ENCODE measurements at places on chromosomes 16 and 17. TPM values are rescaled to one million over a fixed set of nuclear protein-coding genes. Genes with fewer than 3 reads are reported as not detected.

RCVRN gene
- total RNA-seq = not detected

NPIPA5 gene
- 2.1 TPM for total RNA-seq

CTRL gene
- total RNA-seq = 1.0 TPM

CCDC200 gene
- total RNA-seq = not detected

IL34 gene
- 0.84 TPM for total RNA-seq

CCL3 gene
- not detected for total RNA-seq

MFAP4 gene
- total RNA-seq = 39.8 TPM

TMC6 gene
- total RNA-seq = 1.5 TPM

PROCA1 gene
- 2.9 TPM for total RNA-seq

KRTAP2-1 gene
- total RNA-seq = not detected

COX6A2 gene
- not detected for total RNA-seq

OTOA gene
- total RNA-seq = 0.17 TPM

TBL3 gene
- total RNA-seq = 94.1 TPM

KRTAP2-3 gene
- not detected for total RNA-seq

TBC1D3C gene
- not detected for total RNA-seq

FGF11 gene
- total RNA-seq = 0.30 TPM

SF3B3 gene
- 144 TPM for total RNA-seq

COPRS gene
- 74.6 TPM for total RNA-seq

SNX20 gene
- not detected for total RNA-seq

KRT32 gene
- not detected for total RNA-seq

IL21R gene
- total RNA-seq = 16.1 TPM
